Esophagus squamous epithelium (tissue), 5 donors: ENCODE measurements at places on chromosomes 3 and 15.
A peak's percentile ranks its signal among the peaks of the same experiment; 100 is the strongest.

DNA sequence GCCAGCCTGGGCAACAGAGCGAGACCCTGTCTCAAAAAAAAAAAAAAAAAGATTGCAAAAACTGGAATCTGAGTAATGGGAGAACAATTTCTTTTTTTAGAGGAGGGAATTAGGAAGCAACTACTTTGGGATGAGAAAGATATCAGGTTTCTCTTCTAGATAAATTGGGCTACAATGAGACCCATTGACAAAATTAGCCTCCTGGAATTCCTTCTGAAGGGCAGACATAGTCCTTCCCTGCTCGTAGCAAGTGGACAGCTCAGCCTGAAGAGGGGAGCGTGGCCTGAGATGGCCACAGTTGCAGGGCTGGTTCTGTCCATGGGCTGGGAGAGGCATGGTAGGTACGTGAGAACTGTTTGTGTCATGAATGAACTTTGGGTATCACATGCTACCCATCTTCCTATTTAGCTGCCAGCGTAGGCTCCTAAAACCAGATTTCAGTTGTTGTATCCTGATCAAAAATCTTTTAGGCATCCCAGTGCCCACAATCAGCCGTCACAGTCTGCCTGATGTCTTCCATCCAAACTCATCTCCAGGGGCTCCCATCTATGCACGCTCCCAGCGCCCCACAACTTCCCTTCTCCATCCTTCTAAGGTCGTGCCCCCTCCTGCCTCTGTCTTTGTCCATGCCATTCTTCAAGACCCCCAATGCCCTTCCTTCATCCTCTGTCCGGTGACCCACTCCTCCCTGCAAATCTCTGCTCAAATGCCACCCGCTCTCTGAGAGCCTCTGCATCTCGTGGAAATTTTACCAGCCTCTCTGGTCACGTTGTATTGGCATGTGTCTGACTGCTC lies 92.0 kb upstream of the NR2E3 start:
- DNase-seq: no peak

DNA sequence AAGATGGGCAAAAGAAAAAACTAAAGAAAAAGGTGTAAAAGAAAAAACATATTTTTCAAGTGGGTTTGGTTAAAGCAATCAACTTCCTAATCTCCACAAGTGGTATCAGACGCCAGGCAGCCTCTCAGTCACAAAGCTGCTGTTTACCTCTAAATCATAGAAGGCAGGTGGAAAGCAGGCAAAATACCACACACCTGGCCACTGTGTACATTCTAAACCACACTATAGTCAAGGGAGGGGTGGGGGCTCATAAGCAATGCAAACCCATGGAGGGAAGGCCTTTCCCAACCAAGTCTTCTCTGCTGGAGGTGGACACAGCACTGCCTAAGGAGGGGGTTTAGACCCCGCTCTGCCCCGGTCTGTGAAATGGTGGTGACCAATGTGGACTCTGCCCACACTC lies 50.4 kb downstream of the MCF2L2 start:
- DNase-seq: no peak

- DNase-seq: no peak
Observed at GRCh38 chr3:72065872-72066641, 281.1 kb upstream of the PROK2 start.

DNA sequence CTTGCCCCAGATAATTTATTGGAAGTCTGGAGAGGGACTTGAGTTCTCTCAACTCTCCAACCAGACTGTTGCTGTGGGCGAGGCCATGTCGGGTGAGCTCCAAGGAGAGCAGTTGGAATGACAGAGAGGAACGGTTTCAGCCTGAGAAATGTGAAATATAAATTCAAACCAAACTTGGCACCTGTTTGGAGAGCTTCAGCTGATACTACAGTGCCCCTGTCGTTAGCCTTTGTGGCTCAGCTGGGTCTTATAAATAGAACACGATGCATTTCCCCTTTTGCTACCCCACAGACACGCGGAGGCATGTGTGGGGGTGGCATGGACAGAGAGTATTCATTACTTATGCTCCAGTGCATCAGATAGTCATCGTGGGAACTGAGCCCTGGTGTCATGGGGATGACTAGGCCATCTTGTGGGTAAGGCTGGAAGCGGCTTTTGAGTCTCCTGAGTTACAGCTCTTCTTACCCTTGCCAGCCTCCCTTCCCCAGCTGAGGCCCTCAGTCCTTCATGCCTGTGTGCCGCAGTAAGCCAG lies 15.6 kb downstream of the SMAD3 start:
- peak; percentile 60 for DNase-seq

DNA sequence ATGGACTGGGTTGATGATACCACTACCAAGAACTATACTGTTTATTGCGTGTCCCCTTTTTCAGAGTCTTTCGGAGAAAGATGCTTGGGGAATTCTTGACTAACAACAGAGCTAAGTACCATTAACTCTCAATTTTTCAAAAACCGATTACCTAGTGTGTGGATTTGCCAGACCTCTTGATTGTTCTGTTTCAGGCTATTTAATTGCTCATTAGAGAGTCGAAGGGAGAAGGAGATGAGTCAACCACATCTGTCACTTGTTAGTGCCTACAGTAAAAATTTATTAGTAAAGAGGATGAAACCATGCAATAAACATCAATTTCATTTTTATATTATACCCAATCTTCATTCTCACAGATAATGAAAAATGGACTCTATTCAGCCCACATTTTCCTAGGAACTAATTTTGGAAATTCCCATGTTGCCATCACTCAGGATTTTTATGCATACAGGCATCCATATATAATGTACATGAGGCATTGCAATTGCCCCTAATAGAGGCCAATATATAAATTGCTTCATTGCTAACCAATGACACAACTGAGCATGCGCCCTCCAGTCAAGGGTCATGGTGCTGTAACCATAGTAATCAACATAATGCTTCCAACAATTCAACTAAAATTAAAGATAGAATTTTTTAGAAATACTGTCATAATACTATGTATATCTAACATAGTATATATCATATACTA lies 541.7 kb downstream of the TBL1XR1 start:
- DNase-seq: no peak

DNA sequence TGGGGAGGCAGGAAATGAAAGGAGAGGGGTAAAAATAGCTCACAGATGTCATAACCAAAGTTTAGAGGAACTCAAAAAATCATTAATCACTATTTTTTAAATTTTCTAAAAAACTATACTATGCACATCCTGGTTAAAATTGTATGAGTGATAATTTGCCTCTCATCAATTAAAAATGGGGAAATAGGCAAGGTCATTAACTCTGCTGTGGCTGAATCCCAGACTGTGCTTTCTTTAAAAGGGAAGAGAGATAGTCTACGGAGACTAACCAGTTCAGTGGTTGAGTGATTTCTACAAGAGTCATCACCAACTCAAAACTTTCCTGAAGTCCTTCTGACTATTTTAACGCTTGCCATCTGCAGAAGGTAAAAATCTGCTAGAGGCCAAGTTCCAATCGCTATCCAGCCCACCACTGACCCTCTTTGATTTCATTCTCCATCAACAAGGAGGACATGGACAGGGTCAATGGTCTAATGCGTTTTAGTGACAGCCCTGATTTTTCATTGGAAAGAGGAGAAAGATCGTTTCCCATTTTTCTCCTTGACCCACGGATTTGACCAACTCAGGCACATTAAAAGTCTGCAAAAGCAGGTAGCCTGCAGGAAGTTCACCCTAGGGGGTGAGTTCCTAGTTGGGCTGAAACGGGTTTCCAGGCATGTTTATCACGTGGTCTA lies 850 bp downstream of the SUCLG2 start:
- DNase-seq: no peak

DNA sequence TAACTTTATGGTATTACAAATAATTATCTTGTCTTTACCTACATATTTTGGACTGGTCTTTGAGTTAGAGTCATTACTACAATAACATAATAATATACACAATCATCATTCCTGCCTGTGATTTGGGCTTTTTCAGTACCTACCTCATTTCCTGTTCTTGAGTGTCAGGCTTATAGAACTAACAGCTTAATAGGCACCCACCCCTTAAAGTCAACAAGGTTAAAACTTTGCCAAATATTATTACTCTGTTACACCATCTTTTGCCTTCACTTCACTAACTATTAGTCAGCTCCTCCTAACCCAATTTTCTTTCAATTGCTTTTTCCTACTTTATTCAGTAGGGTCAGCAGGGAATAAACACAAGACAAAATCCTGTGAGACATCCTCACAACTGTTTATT lies 488.7 kb upstream of the AGTR1 start:
- no peak for DNase-seq

GRCh38 chr3:31713816-31714215 lies 181.1 kb downstream of the STT3B start:
- no peak for DNase-seq

DNA sequence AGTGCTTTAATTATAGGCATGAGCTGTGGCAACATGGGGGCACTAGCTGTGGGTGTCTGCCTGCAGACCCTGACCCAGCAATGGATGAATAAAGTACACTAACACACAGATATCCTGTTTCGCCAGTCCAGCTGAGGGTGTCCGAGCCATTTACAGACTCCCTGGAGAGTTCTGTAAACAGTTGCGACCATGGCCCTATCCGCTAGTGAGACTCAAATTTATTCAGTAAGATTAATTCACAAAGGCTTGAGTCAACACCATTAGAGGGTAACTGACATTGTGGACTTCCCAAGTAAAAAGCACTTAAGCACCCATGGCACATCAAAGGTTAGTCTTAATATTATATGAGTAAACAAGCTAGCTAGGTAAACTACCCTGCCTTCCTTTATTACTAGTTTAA lies 161.6 kb downstream of the TBL1XR1 start:
- no peak for DNase-seq

DNA sequence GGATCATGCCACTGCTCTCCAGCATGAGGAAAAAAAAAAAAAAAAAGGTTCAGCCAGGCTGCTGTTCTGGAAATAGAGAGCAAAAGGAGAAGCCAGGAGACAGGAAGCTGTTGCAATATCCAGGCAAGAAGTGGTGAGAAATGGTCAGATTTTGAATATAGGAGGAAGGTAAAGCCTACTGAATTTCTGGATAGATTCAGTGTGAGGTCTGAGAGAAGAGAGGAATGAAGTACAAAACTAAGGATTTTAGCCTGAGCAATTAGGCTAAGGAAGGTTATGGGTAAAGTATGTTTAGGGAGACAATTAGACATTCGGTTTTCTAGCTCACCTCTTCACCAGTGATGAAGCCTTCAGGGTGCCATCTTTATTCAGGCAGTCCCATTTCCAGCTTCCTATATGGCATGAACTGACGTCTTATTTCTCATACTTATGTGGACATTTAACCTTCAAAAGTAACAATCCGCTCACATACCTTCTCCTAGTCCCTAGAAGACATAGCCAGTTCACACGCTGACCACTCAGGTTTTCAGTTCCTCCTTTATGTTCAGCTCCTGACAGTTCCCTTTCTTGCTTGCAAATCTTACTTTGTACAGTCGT lies 57.2 kb downstream of the KIF9 start:
- no peak for DNase-seq

- no peak for DNase-seq
Observed at GRCh38 chr3:98918586-98918985, 17.1 kb upstream of the DCBLD2 start.

DNA sequence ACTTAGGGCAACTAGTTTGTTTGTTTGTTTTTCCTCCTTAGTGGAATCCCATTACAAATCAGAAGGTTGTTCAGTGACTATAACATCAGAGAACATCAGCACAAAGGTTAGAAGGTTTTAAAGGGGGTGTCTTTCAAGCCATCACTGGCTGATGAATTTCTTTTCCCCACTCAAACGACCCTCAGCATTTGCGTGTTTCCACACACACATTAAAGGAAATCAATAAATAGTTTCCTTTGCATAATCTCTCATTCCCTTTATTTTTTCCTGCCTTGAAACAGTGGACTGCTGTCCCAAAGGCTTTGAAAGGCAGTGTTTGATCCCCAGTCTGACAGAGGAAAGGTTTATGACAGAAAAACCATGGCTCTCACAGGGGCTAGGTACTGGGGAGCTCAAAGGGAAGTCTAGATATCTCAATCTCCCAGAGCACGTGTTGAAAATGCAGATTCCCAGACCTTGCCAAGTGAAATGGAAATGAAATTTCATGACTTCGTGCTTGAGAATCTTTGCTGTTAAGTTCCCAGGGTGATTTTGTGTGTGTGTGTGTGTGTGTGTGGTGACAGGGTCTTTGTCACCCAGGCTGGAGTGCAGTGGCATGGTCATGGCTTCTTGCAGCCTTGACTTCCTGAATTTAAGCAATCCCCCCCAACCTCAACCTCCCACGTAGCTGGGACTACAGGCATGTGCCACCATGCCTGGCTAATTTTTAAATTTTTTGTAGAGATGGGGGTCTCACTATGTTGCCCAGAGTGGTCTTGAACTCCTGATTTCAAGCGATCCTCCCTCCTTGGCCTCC lies 2.2 kb upstream of the INTS14 start:
- no peak for DNase-seq

DNA sequence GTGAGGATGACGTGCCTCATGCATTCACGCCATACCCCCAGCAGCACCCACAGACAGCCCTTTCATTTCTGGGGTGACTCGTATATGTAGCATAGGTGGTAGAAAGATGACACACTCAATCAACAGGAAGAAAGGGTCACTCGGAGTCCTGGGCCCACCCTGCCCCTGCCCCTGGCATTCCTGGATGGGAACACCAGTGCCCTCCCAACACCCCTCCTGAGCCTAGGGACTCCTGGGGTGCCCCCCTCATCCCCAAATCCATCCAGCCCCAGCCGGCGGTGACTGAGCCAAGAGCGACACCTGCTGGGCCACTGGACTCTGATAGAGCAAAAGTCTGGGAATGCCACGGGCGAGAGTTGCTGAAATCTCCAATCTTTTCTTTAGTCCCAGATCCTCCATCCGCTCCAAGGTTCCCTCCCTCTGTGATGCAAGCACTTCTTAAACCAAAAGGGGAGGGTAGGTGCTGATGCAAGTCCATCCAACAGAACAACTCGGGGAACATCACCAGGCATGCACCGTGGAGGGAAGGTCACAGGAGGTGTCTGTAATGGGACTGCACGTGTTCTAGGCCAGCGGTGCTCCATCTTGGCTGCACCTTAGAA lies 31.1 kb downstream of the ACAN start:
- DNase-seq: no peak

DNA sequence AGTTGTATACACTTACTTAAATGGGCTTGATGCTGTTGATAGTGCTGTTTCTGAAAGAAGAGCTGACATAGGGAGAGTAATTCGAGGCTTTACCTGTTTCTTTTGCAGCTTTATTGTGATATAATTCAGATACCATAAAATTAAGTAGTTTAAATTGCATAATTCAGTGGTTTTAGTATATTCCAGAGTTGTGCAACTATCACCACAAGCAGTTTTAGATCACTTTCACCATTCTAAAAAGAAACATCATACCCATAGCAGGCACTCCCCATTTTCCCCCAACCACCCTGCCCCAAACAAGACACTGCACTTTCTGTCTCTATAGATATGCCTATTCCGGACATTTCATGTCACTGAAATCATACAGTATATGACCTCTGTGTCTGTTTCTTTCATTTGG lies 98.5 kb downstream of the MTHFS start:
- no peak for DNase-seq
